ENCODE measurements at places on chromosomes 4 and X. TPM values are rescaled to one million over a fixed set of nuclear protein-coding genes. Genes with fewer than 3 reads are reported as not detected.

Gene CENPE
- 0.62 TPM for total RNA-seq

Gene SPANXB1
- total RNA-seq, result not detected

Gene ADH6
- not detected for total RNA-seq

Gene GLRA3
- not detected for total RNA-seq

Gene TLR10
- 2.0 TPM for total RNA-seq

Gene CAPN6
- total RNA-seq, result not detected

Gene CDKN2AIP
- total RNA-seq, result 78.2 TPM

Gene PAGE1
- not detected for total RNA-seq

Gene SLC9A6
- total RNA-seq, result 18.6 TPM

Gene KLHL5
- 14.1 TPM for total RNA-seq

Gene CHIC1
- total RNA-seq, result 14.3 TPM

Gene SLC9A7
- 2.8 TPM for total RNA-seq

Gene GPR34
- 0.52 TPM for total RNA-seq

Gene SMIM31
- total RNA-seq, result not detected

Gene NOX1
- not detected for total RNA-seq

Gene RNF150
- not detected for total RNA-seq

Gene AMOT
- 2.4 TPM for total RNA-seq

Gene HELT
- not detected for total RNA-seq

Gene TMEM271
- total RNA-seq, result not detected

Gene SPANXA2
- not detected for total RNA-seq

Gene GC
- not detected for total RNA-seq

Gene WAS
- 99.7 TPM for total RNA-seq

Gene LRP2BP
- 1.4 TPM for total RNA-seq

Gene GAGE12J
- not detected for total RNA-seq

Gene SORBS2
- total RNA-seq, result not detected

Gene IL2
- total RNA-seq, result not detected

Gene BTK
- 5.3 TPM for total RNA-seq

Gene DRD5
- not detected for total RNA-seq

Gene NUP54
- 50.8 TPM for total RNA-seq

Gene NPY5R
- not detected for total RNA-seq

Gene VCX3A
- not detected for total RNA-seq

Gene NIPAL1
- 2.5 TPM for total RNA-seq

Gene TMPRSS11D
- total RNA-seq, result not detected

Gene TENM3
- not detected for total RNA-seq

Gene GABRE
- not detected for total RNA-seq

Gene RASL11B
- total RNA-seq, result 0.63 TPM

Gene MAGEC3
- not detected for total RNA-seq

Gene PLS3
- not detected for total RNA-seq

Gene LRAT
- total RNA-seq, result not detected

Gene ZMAT1
- total RNA-seq, result 38.9 TPM

Gene SHROOM4
- not detected for total RNA-seq

Gene EXOC1L
- total RNA-seq, result not detected

Gene MTNR1A
- not detected for total RNA-seq

Gene ZCCHC18
- 26.2 TPM for total RNA-seq

Gene MAMLD1
- 0.31 TPM for total RNA-seq

Gene AMBN
- not detected for total RNA-seq

Gene CDX4
- total RNA-seq, result not detected

Gene OPHN1
- total RNA-seq, result 0.05 TPM

Gene VSIG4
- total RNA-seq, result 0.47 TPM

Gene SYTL5
- total RNA-seq, result not detected

Gene USP17L20
- not detected for total RNA-seq
